Activated CD4-positive, alpha-beta T cell treated with anti-CD3 and anti-CD28 coated beads for 4 hours (primary cell): ENCODE measurements at places on chromosomes 1 and 21.

- no peak for DNase-seq
These were observed 561 bp downstream of the KIF2C start for GRCh38 chr1:44740179-44740617.

GRCh38 chr1:234899041-234899729, 229.5 kb downstream of the TOMM20 start:
- no peak for DNase-seq

GRCh38 chr1:42730002-42730401, 10.0 kb downstream of the CLDN19 start:
- no peak for DNase-seq

DNA sequence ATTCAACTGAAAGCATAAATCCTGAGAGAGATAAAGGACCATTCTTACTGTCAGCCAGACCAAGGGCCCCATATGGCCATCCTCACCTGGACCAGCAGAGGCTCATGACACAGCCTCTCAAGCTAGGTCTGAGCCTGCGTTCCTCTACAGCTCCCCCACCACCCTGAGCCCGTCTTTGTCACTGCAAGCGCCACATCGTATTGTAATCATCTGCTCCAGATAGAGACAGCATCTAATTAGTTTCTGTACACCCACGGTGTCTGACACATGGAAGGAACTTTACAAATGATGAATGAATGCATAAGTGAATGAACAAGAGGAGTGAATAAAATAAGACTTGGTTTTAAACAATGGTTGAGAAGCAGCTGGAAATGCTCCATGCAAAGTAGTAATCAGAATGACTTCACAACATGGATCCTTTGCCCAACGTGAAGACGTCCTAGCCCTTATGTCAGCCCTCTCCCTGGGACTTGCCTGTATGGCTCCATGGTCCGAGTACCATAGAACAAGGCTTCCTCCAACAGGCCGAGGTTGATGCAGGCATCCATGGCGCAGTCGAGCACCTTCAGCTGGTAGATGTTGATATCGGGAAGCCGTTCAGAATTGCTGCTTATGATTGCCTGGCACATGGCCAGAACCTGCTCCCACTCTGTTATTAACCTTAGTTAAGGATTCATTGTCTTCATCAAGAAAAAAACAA, 648.9 kb downstream of the SMYD3 start:
- no peak for DNase-seq

DNA sequence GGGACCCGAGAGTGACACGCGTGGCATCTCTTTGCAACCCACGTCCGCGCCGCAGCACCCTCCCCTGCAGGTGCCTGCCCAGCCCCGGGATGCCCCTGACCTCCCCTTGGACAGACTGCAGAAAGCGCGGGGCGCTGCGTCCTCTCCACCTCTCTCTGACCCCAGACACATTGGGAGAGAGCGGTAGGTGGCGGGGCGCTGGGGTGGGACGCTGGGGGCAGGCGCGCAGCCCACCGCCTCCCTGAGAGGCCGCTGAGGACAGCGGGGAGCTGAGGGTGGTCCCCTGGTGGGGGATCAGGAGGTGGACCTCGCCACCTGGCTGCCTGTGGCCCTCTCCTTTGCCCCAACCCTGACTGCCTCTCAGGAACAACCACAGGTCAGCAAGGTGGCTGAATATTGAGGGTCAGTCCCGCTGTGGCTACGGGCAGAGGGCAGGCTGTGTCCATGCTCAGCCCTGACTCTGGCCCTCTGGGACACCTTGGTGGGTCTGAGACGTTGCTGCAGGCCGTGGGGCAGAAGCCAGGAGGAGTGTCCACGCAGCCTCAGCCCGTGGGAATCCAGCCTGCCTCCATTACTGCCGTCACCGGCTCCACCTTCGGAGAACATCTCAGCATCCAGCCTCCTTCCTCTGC, 761 bp upstream of the UBE2J2 start:
- no peak for DNase-seq

- DNase-seq, result no peak
These were observed 24.9 kb downstream of the LDLRAP1 start for GRCh38 chr1:25568090-25568833.

DNA sequence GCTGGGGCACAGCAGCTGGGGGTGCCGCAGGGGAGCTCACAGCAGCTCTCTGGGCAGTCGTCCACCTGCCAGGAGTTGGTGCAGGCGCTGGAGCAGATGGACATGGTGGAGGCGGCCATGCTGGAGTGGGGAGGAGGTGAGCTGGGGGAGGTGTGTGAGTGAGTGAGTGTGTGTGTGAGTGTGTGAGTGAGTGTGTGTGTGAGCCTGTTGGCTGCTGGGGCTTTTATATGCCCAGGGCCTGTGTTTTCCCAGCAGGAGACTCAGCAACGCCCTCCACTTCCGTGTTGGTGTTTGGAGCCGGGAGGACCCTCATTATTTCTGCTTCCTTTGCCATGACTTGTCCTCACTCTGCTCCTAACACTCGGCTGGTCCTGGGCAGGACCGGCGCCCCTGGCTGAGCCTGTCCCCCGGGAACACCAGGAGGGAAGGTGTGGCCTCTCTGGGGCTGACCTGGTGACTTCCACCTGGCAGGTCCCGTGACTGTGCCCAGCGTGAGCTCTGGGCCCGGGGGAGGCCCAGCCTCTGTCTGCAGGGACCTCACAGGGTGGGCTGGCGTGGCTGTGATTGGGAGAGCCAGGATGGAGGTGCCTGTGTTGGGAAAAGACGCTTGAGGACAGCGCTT, at the start of gene KRTAP10-2:
Gene KRTAP10-2 (minus strand): TSS at position 166 of the 622 bp plus-strand sequence. CDS start 47 bp downstream, at position 119.
- no peak for DNase-seq

GRCh38 chr1:25927521-25928265, 21.5 kb upstream of the STMN1 start:
- no peak for DNase-seq

- no peak for DNase-seq
These were observed 34.4 kb downstream of the LGR6 start for GRCh38 chr1:202227997-202228401.

DNA sequence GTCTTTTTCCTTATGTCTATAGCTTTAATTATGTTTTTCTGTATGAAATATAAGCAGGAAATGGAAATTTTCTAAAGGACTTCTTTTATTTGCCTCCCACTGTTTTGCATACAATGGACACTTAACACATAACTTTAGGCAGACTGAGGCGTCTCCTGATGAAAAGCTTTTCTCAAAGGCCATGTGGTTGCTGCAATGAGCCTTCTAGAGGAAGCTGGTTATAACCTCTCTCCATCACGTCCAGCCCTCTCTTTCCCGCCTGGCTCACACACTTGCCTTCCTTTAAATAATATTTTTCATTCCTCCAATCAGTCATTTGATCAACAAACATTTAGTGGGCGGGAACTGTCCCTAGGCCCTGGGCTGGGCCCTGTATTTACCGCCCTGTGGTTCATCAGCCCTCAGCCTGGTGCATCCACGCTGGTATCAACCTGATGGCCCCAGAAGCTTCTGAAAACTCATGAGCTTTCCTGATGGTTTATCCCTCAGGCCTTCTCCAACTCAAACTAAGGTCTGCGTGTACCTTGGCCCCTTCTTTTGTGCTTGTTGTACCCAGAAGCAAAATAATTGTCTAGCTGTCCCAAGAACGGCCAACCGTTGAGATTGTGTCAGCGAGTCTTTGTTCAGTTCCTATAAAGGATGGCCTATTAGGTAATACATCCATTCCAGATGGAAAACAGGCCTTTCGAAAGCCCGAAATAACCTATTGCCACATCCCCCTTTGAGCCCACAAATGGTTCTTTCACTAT, 75.3 kb upstream of the LYST start:
- no peak for DNase-seq

GRCh38 chr1:186974774-186975181, 146.0 kb downstream of the PLA2G4A start:
- no peak for DNase-seq
